ENCODE measurements at places on chromosomes 3 and 15.

GRCh38 chr3:193743702-193744047, 150.7 kb downstream of the OPA1 start:
- DNase-seq = no peak

DNA sequence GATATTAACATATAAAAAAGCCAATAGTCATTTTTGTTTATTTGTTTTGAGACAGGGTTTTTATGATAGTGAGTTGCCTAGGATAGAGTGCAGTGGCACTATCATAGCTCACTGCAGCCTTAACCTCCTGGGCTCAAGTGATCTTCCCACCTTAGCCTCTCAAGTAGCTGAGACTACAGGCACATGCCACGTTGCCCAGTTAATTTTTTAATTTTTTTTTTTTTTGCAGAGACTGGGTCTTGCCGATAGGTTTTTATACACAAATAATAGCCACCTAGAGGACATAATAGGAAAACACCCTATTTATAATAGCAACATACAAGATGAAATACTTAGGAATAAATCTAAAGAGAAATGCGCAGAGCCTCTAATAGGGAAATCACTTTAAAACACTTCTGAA, 13.3 kb downstream of the EIF3J start:
- no peak for DNase-seq

DNA sequence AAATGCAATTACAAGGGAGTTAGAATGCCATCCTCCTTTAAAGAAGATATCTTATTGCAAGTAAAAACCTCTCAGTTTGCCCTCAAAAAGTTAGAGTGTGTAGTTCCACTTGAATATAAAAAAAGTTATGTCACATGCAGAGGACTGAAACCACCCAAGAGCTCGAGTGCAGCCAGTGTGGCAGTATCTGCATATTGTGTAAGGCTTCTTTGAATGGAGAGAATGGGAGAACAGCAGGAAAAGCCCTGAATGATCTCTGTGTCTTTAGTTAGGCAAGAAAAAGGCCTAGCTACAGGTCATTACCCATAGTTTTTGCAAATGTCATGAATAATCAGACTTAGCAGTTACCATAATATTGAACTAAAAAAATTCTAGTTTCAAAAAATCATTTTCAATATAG, 13.9 kb upstream of the TEX9 start:
- DNase-seq = no peak

DNA sequence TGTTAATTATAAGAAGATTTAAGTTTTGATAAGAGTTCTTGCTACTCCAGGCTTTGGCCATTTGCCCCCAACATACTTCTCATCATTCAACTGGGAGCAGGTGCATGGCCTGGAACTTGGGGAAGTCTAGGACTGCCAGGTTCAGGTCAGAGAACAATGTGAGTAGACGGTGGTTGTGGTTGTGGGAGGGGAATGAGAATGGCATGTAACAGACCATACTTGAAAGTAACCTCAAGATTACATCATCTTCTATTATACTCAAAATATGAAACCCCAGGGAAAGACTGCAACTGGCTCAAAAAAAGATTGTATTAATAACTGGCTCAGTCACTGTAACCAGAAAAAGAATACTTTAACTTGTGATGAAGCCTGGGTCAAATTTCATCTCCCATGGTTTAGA, 364.9 kb upstream of the DPPA4 start:
- no peak for DNase-seq

- peak; percentile 57 for DNase-seq
Measured at GRCh38 chr3:143847787-143848631, at the start of gene SLC9A9. SLC9A9 (minus strand) TSS chr3:143848468; CDS start chr3:143848322, 146 bp downstream.

DNA sequence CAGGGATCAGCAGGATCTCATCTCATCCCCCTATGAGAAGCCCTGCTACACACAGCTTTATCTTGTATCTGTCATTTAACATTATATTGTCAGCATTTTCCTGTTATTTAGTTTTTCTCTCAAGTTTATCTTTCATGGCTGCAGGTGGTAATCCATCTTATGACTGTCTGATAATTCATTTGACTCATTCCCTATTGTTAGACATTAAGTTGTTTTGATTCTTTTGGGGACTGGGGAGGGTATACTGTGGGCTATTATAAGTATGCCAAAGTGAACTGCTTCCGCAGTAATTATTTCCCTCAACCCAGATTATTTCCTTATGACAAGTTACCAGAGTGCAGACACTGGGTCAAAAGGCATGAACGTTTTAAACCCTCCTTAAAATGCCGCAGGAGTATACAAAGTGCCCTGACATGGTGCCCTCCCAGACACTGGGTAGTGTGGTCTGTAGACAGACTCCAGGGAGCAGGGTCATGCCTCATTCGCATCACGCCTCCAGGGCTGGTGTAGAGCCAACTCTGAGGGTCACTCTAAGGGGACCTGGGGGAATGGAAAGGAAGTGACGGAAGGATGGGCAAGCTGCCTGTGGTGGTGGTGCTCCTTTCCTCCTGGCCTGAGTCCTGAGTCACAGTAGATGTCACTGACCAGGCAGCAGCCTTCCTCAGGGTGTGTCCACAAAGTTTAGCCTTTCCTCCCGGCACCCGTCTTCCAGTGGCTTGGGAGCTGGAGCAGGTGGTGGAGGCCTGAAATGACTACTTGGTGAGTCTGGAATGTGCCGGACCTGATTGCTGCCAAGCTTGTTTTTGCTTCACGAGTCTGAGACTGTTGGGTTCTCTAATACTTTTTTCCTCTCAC, 11.6 kb downstream of the GPR160 start:
- no peak for DNase-seq

DNA sequence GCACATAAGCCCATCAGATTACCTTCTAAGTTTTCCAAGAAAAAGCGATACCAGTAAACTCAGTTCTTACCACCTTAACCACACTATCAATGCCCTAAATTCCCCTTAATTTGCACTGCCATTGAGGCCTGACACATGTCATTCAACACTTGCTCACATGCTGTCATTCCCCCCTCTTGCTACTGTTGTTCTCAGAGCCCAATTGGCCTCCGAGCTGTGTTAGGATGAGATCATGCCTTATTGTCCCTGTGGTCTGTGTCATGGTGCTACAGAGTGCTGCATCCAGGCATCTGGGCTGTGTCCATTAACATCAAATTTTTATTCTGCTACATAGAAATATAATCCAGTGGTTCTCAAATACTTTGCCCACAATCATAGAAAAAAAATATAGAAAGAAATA, 213.6 kb downstream of the SSR3 start:
- no peak for DNase-seq

GRCh38 chr15:88950600-88951160, 37.5 kb upstream of the MFGE8 start:
- DNase-seq = no peak

GRCh38 chr15:57556040-57556439, 35.7 kb upstream of the MYZAP start:
- DNase-seq = no peak

DNA sequence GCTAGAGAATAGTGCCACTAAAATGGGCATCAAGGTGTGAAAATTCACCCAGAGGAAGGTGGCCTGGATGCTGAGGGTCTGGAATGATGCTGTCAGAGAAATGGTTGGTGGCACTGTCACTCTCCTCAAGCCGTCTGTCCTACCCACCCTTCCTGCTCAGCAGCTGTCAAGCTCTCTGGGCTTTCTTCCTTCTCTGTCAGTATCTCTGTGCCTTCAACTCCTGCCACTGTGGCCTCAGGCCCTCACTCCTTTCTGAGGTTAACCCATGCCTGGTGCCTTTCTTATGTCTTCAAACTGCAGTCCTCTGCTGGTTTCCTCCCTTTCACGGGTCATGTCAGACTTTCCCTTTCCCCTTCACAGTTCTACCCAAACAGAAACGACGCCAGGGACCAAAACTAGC, 4.4 kb downstream of the MYO5C start:
- no peak for DNase-seq

GRCh38 chr3:13219902-13220296, 146.7 kb upstream of the IQSEC1 start:
- no peak for DNase-seq

Data from GM04504 (cell line).